G401 (cell line): ENCODE measurements at places on chromosomes 2 and 18. TPM values are rescaled to one million over a fixed set of nuclear protein-coding genes. Genes with fewer than 3 reads are reported as not detected.

- DNase-seq: no peak
Measured at GRCh38 chr2:35931626-35932025, 424.0 kb upstream of the CRIM1 start.

DNA sequence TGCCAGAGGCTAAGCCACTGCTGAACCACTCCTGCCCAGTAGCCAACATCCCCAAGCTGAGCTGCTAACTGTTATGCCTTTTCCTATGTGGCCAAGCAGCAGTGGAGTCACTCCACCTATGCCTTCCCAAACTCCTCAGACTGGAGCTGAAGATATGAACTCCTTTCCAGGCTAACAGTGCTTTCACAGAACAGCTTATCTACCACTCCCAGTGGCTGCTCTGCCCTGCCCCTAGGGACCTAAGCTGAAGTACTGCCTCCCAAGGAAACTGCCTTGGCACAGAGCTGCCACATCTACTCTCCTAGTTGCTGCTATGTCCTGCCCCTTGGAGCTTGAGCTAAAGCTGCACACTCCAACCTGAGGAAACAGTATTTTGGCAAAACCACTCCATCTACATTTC, 275.9 kb downstream of the RBM43 start:
- DNase-seq: no peak

- no peak for DNase-seq
Measured at GRCh38 chr18:54284535-54284934, 15.2 kb downstream of the POLI start.

Gene KCNE4
- not detected in 2 replicates for total RNA-seq
